ENCODE measurements at places on chromosomes 3 and 15.

GRCh38 chr15:99992611-99993231, 259.5 kb upstream of the LYSMD4 start:
- DNase-seq, result no peak

DNA sequence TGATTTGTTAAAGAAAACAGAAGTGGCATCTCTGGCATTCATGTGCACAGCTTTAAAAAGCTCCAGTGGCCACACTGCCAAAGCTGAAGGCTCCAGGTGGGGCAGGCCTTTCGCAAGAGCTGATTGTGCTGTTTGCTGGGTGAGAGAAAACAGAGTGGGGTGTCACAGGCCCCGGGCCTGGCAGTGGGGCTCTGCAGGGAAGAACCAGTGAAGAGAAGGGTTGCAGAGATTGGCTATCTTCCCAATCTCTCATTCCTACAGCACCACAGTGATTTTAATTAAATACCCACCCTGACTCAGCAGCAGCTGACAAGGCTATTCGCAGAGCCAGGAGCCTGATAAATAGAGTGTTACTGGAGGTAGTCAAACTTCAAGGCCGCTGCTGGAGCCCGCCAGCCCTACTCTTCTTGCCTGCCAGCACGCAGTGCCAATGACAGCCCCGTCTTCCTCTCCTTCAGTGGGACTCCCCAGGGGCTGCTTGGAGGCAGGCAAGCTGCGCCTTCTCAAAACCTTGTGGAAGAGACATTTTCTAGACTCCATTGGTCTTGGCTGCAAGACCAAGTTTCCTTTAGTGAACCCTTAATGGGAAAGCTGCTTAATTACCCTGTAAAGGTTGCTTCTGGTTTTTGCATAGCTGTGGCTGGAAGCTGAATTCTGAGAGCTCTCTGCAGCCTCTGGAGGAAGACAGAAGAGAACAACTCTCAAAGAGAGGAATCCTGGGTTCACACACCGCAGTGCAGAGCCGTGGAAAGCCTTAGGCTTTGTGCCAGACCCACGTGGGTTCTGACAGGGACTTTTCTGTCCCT, 225.8 kb upstream of the SLCO3A1 start:
- DNase-seq, result peak; percentile 1

DNA sequence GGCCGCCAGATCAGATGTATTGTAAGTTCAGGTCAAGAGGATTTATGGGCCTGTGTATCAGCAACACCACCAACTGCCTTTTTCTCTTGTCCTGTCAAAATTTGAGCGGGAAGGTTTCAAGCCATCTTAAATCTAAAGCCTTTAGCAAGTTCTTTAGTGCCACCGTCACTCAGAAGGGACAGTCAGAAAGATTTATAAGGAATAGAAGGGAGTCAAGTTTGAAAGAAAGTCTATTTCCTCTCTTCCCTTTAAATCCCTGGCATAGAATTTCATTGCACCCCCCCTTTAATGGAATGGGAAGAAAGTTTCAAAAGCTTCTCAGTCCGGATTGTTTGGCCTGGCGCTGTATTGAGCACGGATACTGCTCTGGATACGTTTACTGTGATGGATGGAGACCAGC, 359.4 kb downstream of the FEZF2 start:
- DNase-seq, result no peak

DNA sequence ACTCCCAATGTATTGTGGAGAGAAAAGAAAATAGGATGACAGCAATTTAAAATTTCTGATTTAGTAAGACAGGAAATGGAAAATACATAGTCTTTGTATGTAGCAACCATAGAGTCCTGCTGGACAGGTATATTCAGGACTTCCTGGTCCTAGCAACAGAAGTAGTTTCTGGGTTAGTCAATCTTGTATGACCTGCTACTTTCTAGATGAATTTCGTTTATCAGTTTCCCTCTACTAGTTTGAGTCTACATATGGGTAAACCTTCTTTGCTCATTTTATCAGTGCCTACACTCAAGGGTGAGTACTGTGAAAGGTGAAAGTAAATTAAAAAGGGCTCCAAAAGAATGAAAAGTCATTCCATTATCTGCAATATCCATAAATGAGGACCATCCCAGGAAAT, 309.8 kb downstream of the UNC13C start:
- DNase-seq, result no peak

- peak; percentile 71 for DNase-seq
Observed at GRCh38 chr3:149377408-149378364, at the start of gene TM4SF1. TSS of gene TM4SF1 (minus strand) at chr3:149377649. CDS start at chr3:149377547, 102 bp downstream.

- DNase-seq, result no peak
Observed at GRCh38 chr3:50585919-50586762, 16.8 kb downstream of the HEMK1 start.

- no peak for DNase-seq
Observed at GRCh38 chr15:71409541-71409940, 294.3 kb downstream of the THSD4 start.

DNA sequence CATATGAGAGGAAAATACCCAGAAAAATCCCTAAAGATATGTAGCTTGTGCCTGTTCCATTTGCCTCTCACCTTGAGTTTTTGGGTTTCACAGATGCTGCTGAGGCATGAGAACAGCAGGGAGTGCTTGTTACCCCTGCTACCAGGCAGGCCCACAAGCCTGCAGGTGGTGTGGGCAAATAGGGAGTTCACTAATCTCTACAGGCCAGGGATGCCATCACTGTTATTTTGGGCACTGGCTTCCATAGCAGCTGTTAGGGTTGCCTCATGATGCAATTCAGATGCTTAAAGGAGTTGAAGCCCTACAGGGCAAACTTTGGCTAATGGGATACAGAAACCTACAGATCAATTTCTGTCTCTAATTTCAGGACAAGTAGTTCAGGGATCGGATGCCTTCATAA, 873.5 kb downstream of the OTOL1 start:
- no peak for DNase-seq

- peak; percentile 62 for DNase-seq
Observed at GRCh38 chr3:160950954-160951353, 154.2 kb downstream of the B3GALNT1 start.

DNA sequence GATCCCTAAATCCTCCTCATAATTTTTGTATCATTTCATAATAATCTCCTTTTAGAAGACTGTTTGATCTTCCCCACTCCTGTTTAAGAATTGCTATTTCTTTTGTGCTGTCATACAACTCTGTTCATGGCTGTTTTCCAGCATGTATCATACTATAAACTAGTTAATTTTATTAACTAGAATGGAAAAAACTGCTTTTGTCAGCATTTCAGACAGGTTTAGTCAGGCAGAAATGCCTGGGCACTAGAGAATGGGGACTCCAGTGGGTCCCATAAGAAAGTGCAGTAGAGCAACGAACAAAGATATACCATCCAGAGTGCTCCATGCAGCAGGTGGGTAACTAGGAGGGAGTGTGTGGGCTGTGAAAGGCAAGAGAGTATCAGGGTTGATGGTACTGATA, 523.9 kb downstream of the PLOD2 start:
- no peak for DNase-seq

DNA sequence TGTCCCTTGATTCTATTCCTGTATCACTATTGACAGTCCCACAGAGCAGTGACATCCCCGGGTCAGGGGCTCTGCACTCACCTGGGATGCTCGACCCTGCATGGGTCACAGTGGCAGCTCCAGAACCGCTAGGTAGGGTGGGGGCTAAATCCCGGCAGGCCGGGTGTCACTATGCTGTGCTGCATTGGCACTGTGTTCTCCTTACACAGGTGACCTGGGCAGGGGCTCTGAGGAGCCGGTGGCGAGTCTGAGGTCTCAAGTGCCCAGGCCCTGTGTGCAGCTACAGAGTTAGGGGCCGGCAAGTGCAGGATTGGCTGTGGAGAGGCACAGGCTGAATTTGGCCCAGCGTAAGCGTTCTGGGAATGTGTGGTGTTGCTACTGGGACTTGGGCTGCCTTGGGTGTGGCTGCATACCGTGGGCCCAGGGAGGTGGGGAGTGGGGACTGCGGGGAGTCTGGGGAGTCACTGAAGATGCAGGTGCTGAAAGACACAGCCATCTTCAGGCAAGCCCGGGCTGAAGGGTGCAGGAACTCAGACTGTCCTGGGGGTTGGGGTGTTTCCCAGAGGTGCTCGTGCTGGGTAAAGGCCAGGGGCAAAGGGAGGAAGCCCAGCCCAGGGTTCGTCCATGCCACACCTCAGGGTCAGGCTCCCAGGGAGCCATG, 102.6 kb upstream of the PRR20G start:
- DNase-seq, result no peak

Measured in G401 (cell line).